ENCODE measurements at places on chromosomes 1 and 21.

- DNase-seq: no peak
Measured at GRCh38 chr21:14548779-14549178, 2.7 kb upstream of the SAMSN1 start.

DNA sequence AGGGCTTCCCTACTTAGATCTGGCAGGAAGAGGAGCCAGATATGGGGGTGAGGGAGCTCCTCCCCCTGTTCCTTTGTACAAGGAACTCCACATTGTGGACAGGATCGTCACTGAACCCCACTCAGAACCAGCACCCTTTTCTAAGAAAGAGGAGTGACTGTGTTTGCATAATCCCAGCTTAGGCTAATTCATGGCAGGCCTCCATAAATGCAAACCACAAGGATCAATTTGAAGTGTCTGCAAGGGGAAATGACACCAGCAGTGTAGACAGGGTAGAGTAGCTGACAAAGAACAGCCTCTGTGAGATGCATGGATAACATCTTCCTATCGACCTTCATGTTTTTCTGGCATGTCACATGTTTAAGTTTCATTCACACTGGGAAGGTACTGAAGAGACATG, 11.7 kb downstream of the MX1 start:
- no peak for DNase-seq

GRCh38 chr1:222909586-222909985, 94.7 kb downstream of the DISP1 start:
- no peak for DNase-seq

DNA sequence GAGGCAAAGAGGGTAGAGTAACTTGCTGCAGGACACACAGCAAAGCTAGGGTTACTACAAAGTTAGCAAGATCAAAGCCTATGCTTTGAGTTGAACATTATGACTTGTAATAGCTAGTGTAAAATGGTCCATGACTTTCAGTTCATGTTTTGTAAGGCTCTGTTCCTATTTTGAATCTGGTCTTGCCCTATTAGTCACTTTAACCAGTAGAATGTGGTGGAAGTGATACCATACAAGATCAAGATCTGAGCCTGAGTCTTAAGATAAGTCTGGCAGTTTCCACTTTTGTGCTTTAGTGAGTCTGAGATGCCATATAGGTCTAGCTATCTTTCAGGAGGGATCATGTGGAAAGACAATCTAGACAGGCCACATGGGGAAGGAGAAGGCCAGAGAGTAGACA, 282.1 kb upstream of the BRINP3 start:
- DNase-seq: no peak

- no peak for DNase-seq
Measured at GRCh38 chr1:27192039-27192529, 37.2 kb upstream of the SLC9A1 start.

All from T-helper 17 cell (primary cell).